Activated naive CD4-positive, alpha-beta T cell (primary cell): ENCODE measurements at places on chromosomes 3 and 15.
A peak's percentile ranks its signal among the peaks of the same experiment; 100 is the strongest.

- DNase-seq: no peak
Measured at GRCh38 chr3:190375246-190375645, 12.7 kb upstream of the CLDN16 start.

DNA sequence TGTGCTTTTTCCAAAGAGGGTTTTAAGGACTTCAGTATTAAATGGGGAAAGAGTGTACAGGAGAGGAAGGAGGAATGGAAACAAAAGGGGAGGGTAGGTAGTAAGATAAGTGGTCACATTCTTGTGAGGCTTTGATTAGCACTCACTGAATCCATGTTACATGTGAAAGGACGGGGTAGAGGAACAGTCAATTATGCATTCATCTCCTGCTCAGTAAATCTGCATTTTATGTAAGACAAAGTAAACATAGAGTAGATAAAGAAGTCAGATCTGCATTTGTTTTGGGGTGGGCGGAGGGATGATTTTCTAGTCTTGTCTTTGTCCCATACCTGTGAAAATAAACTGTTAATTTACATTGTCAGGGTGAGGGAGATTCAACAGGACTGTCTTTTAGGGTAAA is 50.8 kb downstream of the SACM1L start:
- no peak for DNase-seq

GRCh38 chr3:128182656-128183055 is 29.4 kb downstream of the EEFSEC start:
- no peak for DNase-seq

DNA sequence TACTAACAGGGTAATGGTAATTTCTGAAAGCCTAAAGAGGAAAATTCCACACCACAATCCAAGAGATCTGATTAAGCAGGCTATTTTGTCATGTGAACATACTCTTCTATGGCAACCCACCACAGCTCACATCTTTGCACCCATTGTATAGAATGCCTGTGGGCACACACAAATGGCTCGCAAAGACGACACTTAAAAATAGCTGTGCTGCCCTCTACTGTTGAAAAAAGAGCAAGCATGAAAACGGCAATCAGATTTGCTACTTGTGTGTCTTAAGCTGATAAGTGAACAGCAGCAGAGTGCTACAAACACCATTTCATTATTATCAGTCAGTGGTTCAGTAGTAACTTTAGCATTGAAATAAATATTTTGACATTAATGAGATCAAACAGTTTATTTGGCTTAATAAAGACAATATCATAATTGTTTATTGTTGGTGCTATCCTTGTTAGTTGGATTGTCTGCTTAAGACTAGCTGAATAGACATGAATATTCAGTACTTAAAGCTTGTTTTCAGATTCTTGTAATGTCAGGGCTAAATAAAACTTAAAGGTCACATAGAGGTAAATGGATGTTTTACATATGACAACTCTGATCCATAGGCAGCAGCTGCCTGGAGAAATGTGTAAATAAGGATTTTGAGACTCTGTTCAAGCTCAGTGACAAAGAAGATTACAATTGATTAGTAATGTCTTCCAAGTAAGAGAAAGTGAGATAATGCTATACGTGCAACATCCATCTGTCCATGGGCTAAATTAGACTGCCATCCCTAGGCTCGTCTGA is 199.1 kb downstream of the LRRN1 start:
- DNase-seq: no peak

GRCh38 chr15:56040081-56041035 is 46.9 kb upstream of the NEDD4 start:
- DNase-seq: no peak

GRCh38 chr3:127450331-127450730 is 140.2 kb downstream of the TPRA1 start:
- DNase-seq: no peak

GRCh38 chr15:83476708-83477107 is 29.6 kb downstream of the SH3GL3 start:
- no peak for DNase-seq

GRCh38 chr3:71069797-71070196 is 513.7 kb downstream of the FOXP1 start:
- DNase-seq: peak; percentile 60

- no peak for DNase-seq
Measured at GRCh38 chr15:75054172-75054897, 30.9 kb downstream of the PPCDC start.
